ENCODE measurements at places on chromosomes 11 and 22. TPM values are rescaled to one million over a fixed set of nuclear protein-coding genes. Genes with fewer than 3 reads are reported as not detected.

Gene OR6A2
- total RNA-seq, result 0.05 TPM

Gene SMIM35
- total RNA-seq, result 0.05 TPM

Gene APOBEC3B
- total RNA-seq, result 6.8 TPM

Gene CCND1
- 33.3 TPM for total RNA-seq

Gene CD44
- 51.1 TPM for total RNA-seq

Gene CDHR5
- not detected for total RNA-seq

Gene UFD1
- total RNA-seq, result 47.8 TPM

Gene TFIP11
- total RNA-seq, result 39.6 TPM

Gene GAL
- total RNA-seq, result 0.42 TPM

Gene C11orf97
- not detected for total RNA-seq

Gene KBTBD3
- total RNA-seq, result 5.3 TPM

Gene OR5A1
- total RNA-seq, result not detected

Gene FGF19
- total RNA-seq, result 0.09 TPM

Gene LGR4
- 8.2 TPM for total RNA-seq

Gene MIAT
- 1.1 TPM for total RNA-seq

Gene EMID1
- total RNA-seq, result 4.7 TPM

Gene TCF20
- total RNA-seq, result 26.4 TPM

Gene SCUBE1
- total RNA-seq, result 0.52 TPM

Gene UQCC3
- total RNA-seq, result 11.8 TPM

Gene KRTAP5-9
- total RNA-seq, result not detected

Gene ALKBH8
- 8.0 TPM for total RNA-seq

Gene PHF21A
- total RNA-seq, result 15.2 TPM

Gene ANO3
- total RNA-seq, result 0.09 TPM

Gene APOA5
- total RNA-seq, result 0.05 TPM

Gene BCO2
- 1.4 TPM for total RNA-seq

Gene POU2AF3
- total RNA-seq, result 2.7 TPM

Gene VSIG10L2
- 0.09 TPM for total RNA-seq

Gene HMOX1
- 32.2 TPM for total RNA-seq

Gene SORL1
- total RNA-seq, result 23.8 TPM

All from thymus (tissue), 14 donors.